ENCODE measurements at places on chromosomes 3 and 15. TPM values are rescaled to one million over a fixed set of nuclear protein-coding genes. Genes with fewer than 3 reads are reported as not detected.

MAP6D1 gene
- 0.69 TPM for total RNA-seq

PCLAF gene
- total RNA-seq = 28.6 TPM

SLC28A2 gene
- total RNA-seq = not detected

HYKK gene
- total RNA-seq = 1.6 TPM

HRG gene
- total RNA-seq = not detected

GABRB3 gene
- under 0.01 TPM for total RNA-seq

SCAANT1 gene
- not detected for total RNA-seq

GOLGA8J gene
- total RNA-seq = not detected

CHRNA3 gene
- not detected for total RNA-seq

GPR176 gene
- total RNA-seq = 8.0 TPM

CSPG5 gene
- total RNA-seq = 0.26 TPM

Data from dermis lymphatic vessel endothelial cell (primary cell).